Effector CD4-positive, alpha-beta T cell (primary cell): ENCODE measurements at places on chromosomes 2 and 18.

GRCh38 chr2:129554373-129554772 is 425.1 kb upstream of the RAB6C start:
- no peak for DNase-seq

- DNase-seq, result no peak
These were observed 61.9 kb upstream of the SH3RF3 start for GRCh38 chr2:109066917-109067597.

DNA sequence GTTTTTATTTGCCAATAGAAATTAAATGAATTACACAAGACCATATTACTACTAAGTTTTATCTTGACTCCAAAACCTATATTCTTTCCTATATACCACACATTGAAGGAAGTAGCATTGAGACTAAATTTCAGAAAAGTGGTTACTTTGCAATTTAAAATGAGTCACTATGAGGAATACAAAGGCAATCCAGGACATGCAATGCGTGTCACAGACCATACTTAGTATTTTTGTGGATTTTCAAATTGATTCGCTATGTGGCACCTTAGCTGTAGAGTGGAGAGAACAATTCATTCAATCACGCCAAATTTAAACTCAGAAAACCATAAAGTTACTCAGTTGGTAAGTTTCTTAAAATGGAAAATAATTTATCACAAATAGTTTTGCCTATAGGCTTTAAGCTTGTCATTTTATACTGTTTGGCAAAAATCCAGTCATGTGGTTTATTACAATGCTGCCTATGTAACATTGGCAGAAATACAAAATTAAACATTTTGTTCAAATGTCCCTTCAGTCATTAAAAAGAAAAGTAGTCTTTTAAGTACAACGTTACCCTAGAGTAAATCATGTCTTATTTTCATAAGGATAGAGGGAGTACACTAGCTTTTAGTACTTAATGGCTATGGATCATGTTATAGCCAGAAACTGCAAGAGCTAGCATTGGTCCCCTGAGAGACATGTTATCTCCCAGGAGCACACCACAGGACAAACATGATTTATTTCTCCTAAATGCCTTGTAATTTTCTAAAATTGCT is 222.8 kb upstream of the CDH7 start:
- DNase-seq, result no peak

GRCh38 chr2:237297421-237298150 is 116.4 kb downstream of the COL6A3 start:
- no peak for DNase-seq
